Memory B cell (primary cell): ENCODE measurements at places on chromosomes 2 and 18.

GRCh38 chr2:73266061-73266901 lies 18.0 kb downstream of the FBXO41 start:
- no peak for DNase-seq

DNA sequence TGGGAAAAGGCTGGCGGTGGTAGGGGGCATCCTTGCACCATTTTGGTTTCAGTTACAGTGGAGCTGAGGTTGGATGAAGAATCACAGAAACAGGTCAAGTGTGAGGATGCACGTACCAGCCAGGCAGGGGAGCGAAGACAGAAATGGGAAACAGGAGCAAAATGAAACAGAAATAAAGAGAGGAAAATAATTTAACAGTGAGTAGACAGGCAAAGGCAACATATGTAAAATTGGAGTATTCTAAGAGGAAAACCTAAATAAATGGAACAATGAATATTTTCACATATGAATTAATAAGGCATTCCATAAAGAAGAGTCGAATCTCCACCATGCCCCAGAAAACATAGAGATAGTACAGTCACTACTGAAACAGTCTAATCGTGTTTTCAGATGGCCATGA lies 29.7 kb downstream of the LRRFIP1 start:
- no peak for DNase-seq

GRCh38 chr2:86791573-86791972 lies 860 bp upstream of the CD8A start:
- DNase-seq: no peak

- DNase-seq: no peak
These were observed 116.8 kb upstream of the PKDCC start for GRCh38 chr2:41930807-41931566.

GRCh38 chr2:36516136-36516870 lies 81.7 kb downstream of the FEZ2 start:
- DNase-seq: no peak

DNA sequence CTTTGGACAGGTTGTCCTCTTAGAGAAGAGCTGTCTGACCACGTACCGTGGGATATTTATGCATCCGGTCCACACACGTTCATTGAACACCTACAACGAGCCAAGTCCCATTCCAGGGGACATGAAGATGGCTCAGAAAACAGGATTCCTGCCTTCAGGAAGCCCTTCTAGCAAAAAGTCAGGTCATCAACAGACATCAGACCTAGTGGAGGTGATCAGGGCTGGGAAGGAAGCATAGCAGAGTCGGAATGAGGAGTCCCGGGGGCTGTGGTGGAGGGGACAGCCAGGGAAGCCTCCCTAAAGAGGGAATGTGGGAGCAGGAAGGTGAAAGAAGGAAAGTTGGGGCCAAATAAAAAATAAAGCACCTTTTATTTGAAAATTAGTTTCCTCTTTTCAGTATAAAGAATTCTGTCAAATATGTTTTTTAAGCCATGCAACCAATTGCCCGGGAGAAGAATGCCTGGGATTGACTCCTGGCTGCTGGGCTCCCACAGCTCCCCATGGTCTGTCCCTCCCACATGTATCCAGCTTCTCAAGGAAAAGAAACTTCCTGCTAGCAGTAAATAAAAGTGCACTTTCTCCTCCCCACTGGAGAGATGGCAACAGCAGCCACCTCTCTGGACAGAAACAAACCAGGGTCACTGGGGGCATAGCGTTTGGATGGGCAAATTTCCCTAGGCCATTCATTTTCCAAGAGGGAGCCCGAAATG lies 144.8 kb downstream of the SMAD7 start:
- DNase-seq: no peak

DNA sequence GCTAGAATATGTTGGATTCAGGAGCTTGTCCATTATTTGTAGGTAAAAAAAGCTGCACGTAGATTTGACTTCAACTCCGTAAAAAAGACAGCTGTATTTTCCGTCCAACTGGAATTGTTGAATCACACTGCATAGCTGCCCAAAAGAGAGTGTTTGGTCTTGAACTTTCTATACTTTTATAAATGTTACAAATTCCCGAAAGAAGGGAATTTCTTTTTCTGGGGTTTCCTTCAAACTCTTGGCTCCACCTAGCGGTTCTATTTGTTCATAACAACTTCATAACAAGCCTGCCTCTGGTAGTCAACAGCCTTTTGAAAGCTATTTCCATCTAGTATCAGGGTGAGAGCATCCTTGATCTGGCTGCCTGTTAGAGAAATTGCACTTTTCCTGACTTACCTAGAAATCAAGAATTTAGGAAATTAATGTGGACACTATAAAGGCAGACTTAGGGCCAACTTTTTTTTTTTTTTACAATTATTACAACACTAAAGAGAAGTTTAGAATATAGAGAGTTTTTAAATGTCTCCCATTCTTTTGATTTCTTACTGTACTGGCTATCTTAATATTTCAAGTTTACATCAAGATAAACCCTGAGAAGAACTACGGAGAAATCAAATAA lies 48.1 kb downstream of the TMEM185B start:
- DNase-seq: no peak

DNA sequence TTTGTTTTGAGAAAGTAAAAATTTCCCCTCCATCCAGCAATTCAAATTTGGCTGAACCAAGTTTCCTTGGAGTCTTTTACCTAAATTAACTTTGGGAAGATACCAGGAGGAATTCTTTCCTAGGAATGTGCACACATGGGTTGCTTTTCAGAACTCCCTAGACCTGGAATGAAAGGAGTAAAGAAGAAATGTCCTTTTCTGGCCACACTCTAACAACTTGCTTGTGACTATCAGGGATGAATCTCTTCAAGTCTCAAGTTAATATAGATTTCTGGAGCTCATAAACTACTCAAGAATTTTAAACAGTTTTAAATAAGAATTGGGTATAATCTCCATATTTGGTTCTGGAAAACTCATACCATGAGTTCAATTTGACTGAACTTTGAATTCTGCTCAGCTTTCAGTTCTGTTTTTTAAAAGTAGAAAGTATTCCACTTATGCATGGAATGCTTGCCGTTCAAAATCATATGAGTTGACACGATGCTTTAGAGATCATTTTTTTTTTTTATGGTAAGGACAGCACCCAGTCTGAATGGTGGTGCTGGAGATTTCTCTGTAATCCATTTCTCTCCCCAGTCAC lies 7.7 kb downstream of the RASGRP3 start:
- no peak for DNase-seq

DNA sequence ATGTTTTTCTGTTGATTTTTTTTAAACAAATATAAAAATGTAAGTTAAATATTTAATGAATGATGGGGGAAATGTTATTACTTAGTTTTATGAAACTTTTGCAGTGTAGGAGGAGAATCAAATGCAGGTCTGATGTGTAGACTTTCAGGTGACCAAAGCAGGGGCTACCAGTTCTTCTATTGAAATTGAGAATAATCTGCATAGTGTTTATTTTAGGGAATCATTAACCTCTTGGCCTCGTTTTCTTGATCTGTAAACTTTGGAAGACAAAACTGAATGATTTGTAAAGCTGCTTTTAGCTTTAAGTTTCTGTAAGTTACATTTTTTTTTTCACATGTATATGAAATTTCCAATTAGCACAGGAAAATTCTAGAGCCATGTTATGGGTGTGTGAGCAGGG lies 99.2 kb downstream of the R3HDM1 start:
- DNase-seq: no peak

- DNase-seq: no peak
These were observed 1.9 kb downstream of the SP5 start for GRCh38 chr2:170716851-170717598.

GRCh38 chr2:98034745-98035144 lies 39.0 kb upstream of the TMEM131 start:
- no peak for DNase-seq

- DNase-seq: no peak
These were observed 205.3 kb downstream of the TMEM247 start for GRCh38 chr2:46684661-46685060.

DNA sequence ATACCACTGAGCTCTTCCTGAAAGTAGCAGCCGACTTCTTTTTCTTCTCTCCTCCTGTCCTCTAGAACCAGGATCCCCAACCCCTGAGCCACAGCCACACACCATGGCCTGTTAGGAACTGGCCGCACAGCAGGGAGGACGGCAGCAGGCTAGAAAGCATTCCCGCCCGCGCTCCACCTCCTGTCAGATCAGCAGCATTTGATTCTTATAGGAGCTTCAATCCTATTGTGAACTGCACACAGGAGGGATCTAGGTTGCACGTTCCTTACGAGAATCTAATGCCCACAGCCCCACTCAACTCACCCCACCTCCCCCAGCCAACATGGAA lies 179.1 kb upstream of the SH3BP4 start:
- no peak for DNase-seq

- no peak for DNase-seq
These were observed 9.8 kb downstream of the GEN1 start for GRCh38 chr2:17763641-17764333.

- no peak for DNase-seq
These were observed 279.1 kb upstream of the LYPD1 start for GRCh38 chr2:132949108-132949507.

DNA sequence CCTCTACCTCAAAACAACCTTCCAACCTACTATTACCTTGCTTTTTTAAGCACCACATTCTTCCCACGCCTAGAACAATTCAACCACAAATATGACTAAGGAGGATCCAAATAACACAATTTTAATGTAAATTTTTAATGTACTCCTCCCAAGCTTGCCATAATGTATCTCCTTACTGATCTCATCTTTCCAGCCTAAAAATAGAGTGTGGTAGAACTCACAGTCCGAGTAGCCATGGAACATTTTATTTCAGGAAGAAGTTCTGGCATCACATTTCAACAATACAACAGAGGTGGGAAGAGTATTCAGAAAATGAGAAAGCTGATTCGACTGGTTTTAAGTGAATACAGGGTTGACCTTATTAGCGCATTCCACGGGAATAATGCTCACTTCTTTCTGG lies 15.4 kb downstream of the FEZ2 start:
- no peak for DNase-seq

- DNase-seq: peak; percentile 2
These were observed 239.8 kb downstream of the HAUS1 start for GRCh38 chr18:46343931-46344372.

GRCh38 chr18:79278896-79279295 lies 116.8 kb upstream of the NFATC1 start:
- no peak for DNase-seq

- DNase-seq: no peak
These were observed 122.3 kb upstream of the DDX18 start for GRCh38 chr2:117692001-117692763.

DNA sequence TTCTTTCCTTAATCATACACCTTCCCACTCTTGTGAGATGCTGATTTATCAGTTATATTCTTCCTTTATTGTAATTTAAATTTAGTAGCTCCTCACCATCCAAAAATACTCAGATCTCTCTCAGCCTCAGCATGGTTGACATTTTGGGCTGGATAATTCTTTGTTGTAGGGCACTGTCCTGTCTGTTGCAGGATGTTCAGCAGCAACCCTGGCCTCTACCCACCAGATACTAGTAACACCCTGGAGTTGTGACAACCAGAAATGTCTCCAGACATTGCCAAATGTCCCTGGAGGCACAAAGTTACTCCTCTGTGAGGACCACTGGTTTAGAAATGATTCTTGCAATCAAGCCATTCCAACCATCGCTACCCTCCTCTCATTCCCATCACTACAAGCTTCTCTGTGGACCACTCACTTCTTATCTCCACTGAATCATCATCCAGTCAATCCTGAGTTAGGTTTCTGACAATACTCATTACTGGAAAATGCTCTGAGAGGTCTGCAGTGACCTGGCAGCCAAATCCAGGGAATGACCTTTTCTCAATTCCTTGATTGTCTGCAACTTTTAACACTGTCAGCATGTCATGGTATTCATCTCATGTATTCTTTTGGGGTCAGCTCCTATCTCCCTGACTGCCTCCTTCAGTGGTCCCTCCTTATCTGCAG lies 43.3 kb downstream of the OSBPL6 start:
- no peak for DNase-seq

- DNase-seq: no peak
These were observed 16.2 kb upstream of the SCG2 start for GRCh38 chr2:223618172-223619035.

GRCh38 chr2:210475706-210476105 lies 853 bp downstream of the LANCL1 start:
- no peak for DNase-seq

GRCh38 chr18:8741532-8741931 lies 36.2 kb downstream of the MTCL1 start:
- DNase-seq: no peak

DNA sequence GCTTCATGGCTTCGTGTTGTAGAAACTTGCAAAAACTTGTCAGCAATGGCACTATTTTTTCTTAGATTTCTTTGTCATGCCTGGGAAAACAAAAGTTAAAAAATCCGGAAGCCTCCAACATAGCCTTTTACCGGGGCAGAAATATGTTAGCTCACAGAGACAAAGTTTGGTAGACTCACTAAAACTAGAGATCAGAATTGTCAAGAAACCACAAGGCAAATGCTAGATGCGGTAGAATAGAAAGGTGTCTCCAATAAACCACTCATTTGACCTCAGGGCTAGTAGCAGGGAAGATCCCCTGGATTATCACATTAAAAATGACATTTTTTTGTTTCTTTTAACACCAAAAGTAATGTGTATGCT lies 405 bp downstream of the CASP10 start:
- no peak for DNase-seq

DNA sequence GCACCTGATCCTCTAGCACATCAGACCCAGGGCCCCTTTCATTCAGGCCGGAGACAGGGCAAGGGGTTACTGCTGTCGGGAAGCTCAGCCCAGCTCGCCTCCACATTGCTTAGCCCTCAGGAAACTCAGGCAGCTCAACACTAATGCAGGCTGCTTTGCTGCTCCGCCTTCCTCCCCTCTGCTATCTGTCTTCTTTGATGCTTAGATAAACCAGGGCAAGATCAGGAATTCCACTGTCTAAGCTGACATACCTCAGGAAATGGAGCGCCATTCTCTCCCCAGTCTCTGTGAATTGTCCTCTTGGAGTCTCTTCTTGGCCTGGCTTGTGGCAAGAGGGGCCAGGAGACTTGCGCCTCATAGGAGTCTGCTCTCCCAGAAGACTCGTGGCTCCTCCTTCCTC lies 25.5 kb upstream of the EXOC6B start:
- no peak for DNase-seq

DNA sequence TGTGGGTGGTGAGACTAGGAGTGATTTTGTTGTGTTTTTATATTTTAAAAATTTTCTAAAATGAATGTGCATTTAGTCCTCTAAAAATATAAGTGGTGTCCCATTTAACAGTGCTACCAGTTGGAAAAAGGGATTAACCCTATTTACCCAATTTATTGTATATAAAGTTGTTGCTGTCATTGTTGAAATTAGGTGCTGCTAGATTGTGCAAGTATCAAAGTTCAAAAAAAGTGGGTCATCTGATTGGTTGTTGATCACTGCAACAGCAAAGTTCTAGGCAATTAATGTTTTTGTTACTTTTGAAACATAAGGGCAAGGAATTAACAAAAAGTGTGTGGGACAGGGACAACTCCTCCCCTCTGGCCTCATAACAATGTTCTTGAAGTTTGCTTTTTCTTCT lies 40.6 kb downstream of the ADNP2 start:
- no peak for DNase-seq

GRCh38 chr2:85619617-85620016 lies 3.6 kb downstream of the USP39 start:
- no peak for DNase-seq

DNA sequence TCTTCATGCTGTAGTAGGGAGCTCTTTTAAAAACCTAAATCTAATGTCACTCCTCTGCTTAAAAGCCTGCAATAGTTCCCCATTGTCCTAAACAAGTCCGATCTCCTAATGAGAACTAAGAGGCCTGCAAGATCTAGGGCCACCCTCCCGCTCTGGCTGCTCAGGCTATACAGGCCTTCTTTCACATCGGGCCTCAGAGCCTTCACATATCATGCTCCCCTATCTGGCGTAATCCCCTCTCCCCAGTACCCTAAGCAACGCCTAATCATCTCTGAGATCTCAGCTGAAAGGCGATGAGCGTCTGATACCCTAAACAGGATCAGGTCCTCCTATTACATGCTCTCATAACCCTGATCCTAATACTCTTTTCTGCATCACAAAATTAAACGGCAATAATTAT lies 1.9 kb downstream of the MAP4K3 start:
- DNase-seq: no peak
